ENCODE measurements at places on chromosomes 1 and 21.

DNA sequence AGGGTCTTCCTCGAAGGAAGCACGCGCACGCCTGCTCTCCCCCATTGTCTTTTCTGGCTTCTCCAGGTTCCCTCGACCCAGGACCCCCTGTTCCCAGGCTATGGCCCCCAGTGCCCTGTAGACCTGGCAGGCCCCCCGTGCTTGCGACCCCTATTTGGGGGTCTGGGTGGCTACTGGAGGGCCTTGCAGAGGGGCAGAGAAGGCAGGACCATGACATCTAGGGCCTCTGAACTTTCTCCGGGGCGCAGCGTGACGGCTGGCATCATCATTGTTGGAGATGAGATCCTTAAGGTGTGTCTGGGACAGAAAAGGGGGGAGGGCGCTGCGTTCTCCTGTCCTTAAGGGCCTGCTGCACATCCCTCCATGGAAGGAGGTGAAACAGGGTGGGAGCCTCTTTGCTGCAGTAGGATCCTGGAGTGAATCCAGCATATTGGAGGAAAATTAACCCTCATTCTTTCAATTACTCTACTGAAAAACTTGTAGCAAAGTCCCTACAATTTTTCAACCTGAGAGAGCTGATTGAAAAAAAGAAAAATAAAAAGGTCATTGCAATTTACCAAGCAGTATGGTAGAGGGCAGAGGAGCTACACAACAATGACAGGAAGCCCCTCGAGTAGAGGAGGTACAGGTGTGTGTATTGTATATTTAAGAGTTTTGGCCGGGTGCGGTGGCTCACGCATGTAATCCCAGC, 777 bp downstream of the FLAD1 start:
- no peak for DNase-seq

GRCh38 chr1:165501970-165502348, 41.8 kb upstream of the LRRC52 start:
- no peak for DNase-seq

DNA sequence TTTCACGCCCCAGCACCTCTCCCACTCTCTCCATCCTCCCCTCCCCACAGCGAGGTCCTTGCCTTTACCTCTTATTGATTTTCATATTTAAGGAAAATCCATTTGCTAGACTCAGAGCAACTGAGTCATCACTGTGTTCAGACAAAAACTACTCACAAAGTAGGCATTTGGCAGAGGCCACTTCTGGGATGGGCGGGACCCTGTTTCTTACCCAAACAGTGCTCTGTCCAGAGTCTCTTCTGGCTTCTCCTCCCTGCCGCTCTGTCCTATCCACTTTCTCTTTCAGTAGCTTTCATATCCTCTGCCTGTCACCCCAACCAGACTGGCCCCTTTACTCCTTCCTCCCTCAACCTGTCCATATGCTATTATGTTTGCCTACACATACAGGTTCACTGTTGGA, 2.4 kb upstream of the NAV1 start:
- no peak for DNase-seq

GRCh38 chr1:100866041-100866900, 28.4 kb downstream of the EXTL2 start:
- DNase-seq: no peak

DNA sequence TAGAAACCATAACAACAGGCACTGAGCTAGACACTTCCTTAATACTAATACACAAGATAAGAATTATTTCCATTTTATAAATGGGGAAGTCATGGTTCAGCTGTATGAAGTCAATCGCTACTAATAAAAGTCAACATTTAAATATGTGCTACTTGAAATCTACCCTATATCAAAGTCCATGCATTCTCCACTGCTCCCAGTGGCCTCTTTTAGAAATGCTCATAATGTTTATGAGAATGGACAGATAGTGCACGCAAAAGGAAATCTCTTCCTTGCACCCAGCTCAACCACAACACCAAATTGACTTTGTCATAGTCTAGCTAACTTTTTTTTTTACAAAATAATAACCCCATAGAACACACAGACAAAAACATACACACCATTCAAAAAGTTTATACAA, 281.7 kb upstream of the CXADR start:
- no peak for DNase-seq

DNA sequence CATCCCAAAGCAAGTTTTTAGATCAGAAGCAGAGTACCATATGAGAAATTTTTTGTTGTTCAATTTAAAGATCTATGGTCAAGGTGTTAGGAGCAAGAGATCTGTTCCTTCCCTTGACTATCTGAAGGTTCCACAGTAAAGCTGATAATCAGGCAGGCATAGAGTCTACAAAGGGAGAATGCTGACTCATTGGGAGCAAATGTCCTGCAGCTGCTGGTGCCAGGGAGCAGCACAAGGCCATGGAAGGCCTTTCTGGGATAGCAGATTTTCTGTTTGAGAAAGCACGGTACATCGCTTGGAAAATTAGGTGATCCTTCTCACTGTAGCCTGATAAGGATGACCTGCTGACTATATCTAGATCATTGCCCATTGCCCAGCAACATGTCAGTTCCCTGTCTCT, 210.1 kb upstream of the C1orf87 start:
- no peak for DNase-seq

DNA sequence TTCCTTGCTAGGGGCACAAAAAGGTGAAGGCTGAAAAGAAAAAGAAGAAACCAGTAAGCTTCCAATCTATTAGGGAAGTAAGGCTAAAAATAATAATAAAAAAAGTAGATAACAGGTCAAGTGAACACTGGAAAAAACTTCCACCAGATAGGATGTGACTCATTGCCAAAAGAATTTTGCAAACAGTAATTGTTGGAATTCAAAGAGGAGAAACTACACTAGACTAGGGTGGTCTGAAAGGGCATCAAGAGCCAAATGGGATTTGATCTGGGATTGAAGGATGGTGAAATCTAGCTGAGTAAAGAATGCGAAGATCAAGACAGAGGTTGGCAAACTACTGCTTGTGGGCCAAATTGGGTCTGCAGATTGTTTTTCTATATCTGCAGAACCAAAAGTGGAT, 6.0 kb upstream of the ST6GALNAC3 start:
- no peak for DNase-seq

DNA sequence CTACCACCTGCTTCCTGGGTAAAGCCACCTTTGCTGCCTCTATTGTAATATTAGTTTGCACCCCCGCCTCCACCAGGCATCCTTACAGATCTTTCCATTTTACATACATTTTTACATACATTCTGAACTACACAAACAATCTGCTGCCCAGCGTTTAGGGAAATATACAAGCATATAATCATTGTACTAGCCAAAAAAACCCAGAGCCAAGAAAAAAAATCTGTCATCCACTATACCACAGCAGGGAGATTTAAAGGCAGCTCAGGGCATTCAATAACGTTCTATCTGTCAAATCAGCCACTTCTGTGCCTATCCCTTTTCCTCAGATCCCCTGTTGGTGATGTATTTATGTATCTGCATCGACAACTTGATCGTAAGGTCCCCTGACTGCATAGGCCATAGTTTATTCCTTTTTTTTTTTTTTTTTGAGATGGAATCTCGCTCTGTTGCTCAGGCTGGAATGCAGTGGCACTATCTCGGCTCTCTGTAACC, 43.0 kb downstream of the GNG12 start:
- no peak for DNase-seq

DNA sequence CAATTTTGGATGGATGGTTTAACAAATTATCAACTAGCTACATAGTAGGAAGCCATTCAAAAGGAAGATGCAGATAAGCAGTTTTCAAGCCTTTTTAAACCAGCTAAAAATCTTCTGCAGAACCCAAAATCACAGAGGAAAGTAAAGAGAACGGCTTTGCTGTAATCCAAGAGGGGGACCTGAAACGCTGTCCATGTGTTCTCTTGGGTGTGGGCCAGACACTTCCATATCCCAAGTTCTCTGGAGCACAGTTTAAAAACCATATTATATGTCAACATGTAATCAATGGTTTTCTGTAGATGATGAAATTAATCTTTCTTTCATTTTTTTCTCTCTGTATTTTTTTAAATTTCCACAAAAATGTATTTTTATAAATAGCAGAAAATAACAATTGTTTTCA, 90.5 kb downstream of the SELENOF start:
- no peak for DNase-seq

- peak; percentile 65 for DNase-seq
Measured at GRCh38 chr1:92356956-92357355, 58.1 kb downstream of the RPAP2 start.

All from AG04450 (cell line).